ENCODE measurements at places on chromosomes 3 and 15.

- no peak for DNase-seq
Observed at GRCh38 chr3:8856071-8856470, 86.7 kb upstream of the OXTR start.

DNA sequence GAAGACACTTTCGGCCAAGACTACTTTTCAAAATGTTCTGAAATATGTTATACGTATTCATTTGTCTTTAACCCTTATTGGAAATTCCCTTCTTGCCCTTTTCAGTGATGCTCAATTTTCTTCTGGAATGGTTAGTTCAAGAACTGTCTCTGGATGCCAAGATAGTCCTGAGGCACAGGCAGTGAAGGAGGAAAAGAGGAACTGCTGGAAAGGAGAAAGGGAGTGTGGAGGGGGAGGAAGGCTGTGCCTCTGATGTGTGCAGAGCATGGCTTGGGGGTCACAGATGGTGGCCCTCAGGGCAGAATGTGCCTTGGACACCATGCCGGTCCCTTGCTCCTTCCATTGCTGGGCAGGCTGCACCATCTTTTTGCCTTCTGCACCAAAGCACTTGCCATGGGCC lies 73.7 kb downstream of the CEP63 start:
- no peak for DNase-seq

DNA sequence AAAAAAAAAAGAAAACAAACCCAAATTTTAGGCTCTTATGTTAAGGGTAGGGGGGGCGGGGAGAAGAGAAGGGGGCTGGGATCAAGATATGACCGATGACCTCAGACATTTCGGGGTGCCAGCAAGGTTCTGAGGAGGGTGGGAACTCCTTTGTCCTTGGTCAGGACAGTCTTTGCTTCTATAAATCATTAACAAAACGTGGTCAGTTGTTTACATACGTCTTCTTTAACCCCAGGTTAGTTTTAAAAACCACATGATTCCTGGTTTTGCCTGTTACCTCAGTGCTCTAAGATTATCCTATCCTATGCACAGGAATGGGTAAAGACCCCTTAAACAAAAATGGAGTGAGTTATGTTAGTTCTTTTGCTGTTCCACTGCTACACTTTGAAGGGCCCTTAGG lies 285.5 kb downstream of the GABRG3 start:
- DNase-seq, result no peak

DNA sequence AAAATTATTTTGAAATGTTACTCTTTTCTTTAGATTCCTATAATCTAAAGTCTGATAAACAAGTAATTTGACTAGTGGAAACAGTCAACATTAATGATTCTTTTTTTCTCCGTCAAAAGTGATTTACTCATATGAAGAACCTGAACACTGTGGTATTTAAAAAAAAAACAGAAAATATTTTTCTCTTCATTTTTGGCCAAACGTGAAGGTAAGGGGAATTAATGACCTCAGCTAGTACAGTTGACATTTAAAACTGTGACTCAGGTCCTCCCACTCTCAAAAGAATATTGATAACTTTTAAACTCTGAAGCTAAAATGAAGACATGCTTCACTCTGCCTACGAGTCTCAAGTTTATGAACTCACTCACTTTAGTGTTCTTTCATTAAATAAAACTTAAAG lies 34.5 kb downstream of the TIGIT start:
- DNase-seq, result no peak

- no peak for DNase-seq
Observed at GRCh38 chr15:71565631-71566160, 244.7 kb upstream of the NR2E3 start.

DNA sequence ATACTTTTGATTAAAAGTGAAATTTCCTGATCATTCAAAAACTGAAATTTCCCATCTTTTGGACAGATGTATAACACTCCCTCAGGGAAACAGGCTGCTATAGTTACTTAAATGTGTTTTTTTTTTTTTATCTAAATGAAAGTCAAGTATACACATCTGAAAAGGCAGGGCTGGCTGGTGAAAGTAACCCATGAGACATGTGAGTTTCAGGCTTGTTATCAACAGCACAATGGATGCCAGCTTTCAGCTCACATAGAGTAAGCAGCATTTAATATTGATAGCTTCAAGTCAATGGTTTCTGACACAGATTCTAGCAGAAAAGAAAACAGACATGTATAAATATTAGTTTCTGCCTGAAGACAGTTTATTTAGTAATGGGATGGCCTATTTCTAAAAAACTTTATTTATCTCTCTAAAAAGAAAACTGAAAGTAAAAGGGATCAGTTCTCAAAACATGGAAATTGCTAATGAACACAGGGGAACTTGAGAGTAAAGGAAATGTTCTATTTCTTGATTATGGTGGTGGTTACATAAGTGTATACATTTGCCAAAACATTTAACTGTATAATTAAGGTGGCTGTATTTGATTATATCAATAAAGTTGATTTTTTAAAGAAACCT lies 89.7 kb upstream of the CMC1 start:
- DNase-seq, result no peak

GRCh38 chr15:61036136-61036535 lies 193.0 kb downstream of the RORA start:
- no peak for DNase-seq

DNA sequence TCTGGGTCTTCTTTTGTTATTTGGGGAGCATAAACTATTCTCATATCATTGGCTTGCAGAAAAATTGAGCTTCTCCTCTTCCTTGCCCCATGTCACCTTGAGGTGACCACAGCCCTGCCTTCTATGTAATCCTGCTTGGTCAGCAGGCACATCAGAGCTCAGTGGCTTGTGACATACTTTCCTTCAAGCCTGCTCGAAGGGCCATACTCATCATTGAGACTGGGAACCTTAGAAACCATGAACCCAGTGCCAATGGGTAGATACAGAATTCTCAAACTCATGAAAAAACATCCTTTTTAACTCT lies 3.7 kb upstream of the CCR2 start:
- DNase-seq, result no peak

GRCh38 chr3:195147649-195148080 lies 123.3 kb downstream of the XXYLT1 start:
- no peak for DNase-seq

DNA sequence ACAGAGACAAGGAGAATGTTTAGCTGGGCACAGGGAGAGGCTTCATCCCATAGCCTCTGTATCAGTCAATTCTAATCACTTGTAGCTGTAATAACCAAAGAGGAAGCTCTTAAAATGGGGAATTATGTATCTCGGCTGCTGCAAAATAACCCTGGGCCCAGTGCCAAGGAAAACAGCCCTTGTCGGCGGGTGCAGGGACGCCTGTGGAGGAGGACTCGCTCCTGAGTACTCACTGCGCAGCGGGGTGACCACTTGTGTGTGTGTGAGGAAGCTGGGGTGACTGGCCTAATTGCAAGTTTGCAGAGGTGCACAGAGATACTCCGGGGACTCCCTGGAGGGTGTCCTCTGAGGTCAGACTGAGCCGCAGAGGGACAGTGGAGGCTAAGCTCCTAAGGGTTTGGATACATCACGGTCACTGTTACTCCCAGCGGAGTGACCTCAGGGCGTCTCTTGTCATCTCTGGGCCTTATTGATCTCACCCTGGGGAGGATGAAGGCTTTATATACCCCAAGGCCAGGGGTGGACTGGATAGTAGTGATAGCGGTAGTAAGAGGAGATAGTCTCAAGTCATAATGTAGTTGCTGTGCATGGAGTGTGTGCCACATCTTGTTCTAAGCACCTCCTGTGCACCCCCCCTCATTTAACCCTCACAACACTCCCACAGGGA lies 37.2 kb downstream of the SLC6A6 start:
- no peak for DNase-seq

- DNase-seq, result no peak
Observed at GRCh38 chr15:92400980-92401787, 7.5 kb downstream of the ST8SIA2 start.

- DNase-seq, result no peak
Observed at GRCh38 chr3:25508901-25509300, 80.8 kb downstream of the RARB start.

DNA sequence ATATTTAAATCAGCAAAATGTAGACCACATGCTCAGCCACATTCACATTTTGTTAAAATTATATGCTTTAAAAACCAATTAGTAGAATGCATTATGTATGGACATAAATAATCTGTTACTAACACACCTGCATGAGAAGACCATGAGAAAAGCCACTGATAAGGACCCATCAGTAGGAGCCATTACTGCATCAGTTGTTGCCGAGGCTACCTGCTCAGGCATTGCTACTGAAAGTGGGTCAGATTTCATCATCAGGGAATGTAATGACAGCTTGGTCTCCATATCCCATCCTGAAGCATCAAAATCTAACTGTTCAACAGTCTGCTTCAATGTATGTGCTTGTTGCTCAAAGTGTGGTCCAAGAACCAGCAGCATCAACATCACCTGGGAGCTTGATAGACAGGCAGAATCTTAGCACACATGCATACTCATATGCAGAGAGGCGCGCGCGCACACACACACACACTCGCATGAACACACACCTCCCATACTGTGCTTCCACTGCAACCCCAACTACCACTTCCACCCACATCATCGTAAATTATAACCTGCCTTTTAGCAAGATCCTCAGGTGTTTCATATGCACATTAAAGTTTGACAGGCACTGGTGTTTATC lies 72.4 kb upstream of the FOXB1 start:
- DNase-seq, result no peak

DNA sequence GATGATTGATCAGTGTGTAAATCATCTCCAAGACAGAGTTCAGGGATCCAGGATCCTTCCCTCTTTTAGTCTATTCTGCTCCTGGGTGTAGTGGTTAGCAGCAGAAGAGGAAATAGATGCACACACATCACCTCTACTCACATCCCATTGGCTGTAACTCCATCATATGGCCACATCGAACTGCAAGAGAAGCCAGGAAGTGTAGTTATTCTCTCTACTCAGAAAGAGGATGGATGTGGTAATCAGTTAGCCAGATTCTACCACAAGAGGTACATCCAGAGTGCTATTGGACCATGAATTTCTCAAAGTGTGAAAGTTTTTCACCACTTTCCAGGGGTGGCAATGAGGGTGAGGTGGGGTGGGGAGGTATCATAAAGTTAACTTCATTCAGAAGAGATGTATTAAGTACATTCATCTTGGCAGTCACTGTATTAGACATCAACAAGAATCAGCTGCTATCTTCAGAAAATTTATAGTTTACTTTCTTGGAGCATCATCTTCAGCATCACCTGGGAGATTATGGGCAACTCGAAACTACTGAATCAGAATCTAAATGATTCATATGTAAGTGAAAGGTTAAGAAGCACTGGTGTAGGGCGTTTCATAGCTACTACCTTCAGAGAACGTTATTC lies 60.6 kb upstream of the GAP43 start:
- no peak for DNase-seq

- peak; percentile 11 for DNase-seq
Observed at GRCh38 chr15:39685999-39686613, 96.5 kb downstream of the FSIP1 start.

GRCh38 chr3:10238345-10239183 lies 9.7 kb upstream of the TATDN2 start:
- DNase-seq, result peak; percentile 30

- no peak for DNase-seq
Observed at GRCh38 chr15:37695719-37696118, 238.7 kb upstream of the TMCO5A start.

- no peak for DNase-seq
Observed at GRCh38 chr3:194488055-194488742, 1.4 kb upstream of the ATP13A3 start.

GRCh38 chr3:11570251-11570650 lies 73.5 kb downstream of the VGLL4 start:
- DNase-seq, result no peak

DNA sequence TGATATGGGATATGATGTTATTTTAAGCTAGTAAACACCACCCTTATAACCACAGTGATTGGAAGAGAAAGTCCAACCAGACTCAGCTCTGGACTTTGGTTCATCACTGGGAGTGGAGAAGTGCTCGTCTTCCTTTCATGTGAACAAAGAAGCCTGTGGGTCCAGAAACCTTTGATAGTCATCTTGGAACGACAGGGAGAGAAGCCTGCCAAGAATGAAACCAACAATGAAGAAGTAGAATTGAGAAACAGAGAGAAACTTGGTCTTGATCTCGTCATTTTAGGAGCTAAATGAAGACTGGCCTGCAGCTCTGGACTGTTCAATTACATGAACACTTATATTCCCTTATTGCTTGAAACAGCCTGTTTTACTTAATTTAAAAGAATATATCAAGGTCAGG lies 13.1 kb upstream of the SLC35G2 start:
- DNase-seq, result no peak

- DNase-seq, result no peak
Observed at GRCh38 chr15:72361176-72361575, 14.6 kb downstream of the HEXA start.

GRCh38 chr3:106025151-106025722 lies 156.4 kb upstream of the CBLB start:
- no peak for DNase-seq

DNA sequence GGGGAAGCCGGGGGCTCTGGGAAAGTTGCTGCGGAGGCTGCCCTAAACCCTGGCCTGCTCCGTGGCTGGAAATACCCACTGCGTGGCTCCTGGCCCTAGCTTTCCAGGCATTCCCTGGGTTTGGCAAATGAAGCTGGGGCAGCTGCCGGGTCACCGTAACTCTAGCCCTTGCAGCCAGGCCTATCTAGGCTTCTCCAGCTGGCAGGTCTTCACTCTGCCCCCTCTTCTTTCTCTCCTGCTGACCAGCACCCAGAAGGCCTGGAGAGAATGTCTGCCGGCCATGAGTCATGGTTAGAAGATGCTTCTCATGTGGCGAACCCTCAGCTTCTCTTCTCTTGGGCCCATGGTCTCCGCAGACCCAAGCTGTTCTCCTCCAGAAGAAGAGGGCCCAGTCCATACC lies 5.6 kb upstream of the DLL4 start:
- no peak for DNase-seq

- no peak for DNase-seq
Observed at GRCh38 chr3:197790033-197790432, 1.0 kb upstream of the LRCH3 start.

DNA sequence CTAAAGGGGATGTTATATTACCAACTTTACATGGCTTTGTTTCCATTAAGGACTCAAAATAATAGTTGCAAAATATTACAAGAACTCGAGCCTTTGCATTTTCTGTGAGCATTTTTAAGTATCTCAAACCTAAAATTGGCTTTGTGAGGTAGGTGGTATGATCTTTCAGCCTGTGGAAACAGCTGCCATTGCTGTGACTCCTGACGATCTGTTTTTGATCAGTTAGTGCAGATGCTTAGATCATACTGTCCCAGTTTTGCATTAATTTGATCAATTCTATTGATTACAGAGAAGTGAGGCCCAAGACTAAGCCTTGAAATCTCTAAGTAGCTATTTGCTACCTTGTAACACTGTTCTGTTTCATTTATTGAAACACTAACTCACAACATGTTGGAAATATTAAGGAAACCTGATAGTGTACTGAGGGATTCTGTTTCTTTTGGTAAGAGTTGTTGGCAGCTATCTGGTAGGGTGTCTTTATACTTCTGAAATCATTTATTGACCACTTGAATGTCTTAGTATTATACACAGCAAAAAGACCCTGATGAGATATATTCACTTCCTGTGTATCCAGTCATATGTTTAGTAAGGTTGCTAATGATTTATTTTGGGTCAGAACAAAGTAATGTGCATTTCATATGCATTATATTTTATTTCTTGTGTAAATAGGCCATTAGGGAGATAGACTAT lies 14.8 kb downstream of the SKIL start:
- DNase-seq, result no peak
